ENCODE measurements at places on chromosomes 5 and 9.

GRCh38 chr9:125831616-125832015 lies 84.4 kb downstream of the PBX3 start:
- no peaks in the 10 kb centered on the region for H3K27me3 ChIP-seq
- no peak overlapping the region for H3K4me3 ChIP-seq
- H3K36me3 ChIP-seq: no peaks in the 10 kb centered on the region
- H3K27ac ChIP-seq: no peak overlapping the region
- H3K4me1 ChIP-seq: peaks cover 12% of the 10 kb centered on the region

GRCh38 chr9:125204477-125204876 lies 4.1 kb downstream of the RABEPK start:
- H3K4me1 ChIP-seq: no peaks in the 10 kb centered on the region
- H3K36me3 ChIP-seq: no peaks in the 10 kb centered on the region

DNA sequence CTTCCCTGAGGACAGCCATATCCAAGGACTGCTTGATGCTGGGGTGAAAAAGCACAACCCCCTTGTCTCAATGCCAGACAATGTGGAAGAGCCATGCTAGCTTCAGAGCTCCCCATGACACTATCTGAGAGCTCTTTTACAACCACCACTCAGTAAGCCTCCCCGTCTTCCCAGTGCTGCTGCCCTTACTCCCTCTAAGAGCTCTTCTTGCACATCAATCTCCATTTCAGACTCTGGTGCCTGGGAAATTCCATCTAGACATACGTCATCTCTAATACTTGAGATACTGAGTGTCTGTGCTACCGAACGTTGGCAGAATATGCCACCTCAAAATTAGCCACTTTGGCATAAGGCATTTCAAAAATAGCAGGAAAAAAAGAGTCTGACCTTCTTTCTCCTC lies 94.5 kb downstream of the EDIL3 start:
- H3K4me1 ChIP-seq: no peaks in the 10 kb centered on the region
- no peak overlapping the region for H3K4me3 ChIP-seq
- no peaks in the 10 kb centered on the region for H3K27me3 ChIP-seq
- H3K27ac ChIP-seq: no peak overlapping the region

DNA sequence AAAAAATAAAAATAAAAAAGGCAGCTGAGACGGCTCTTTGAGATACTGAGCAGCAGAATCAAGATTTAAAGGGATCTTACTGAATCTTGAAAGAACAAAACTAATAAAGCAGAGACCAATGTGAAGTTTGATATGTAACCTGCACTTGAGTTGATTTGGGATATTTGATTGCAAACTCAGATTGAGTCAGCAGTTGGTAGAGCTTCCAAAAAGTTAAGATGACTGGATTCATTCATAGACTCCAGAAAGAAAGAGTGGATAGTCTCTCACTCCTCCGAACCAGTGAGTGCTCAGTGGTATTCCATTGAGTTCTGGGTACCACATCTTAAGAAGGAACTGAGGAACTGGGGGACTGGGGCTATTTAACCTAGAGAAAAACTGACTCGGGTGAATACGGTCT lies 52.7 kb upstream of the TESK1 start:
- H3K36me3 ChIP-seq: no peaks in the 10 kb centered on the region
- DNase-seq: no peak
- no peak overlapping the region for H3K27ac ChIP-seq
- H3K27me3 ChIP-seq: no peaks in the 10 kb centered on the region
- no peak overlapping the region for H3K4me3 ChIP-seq

DNA sequence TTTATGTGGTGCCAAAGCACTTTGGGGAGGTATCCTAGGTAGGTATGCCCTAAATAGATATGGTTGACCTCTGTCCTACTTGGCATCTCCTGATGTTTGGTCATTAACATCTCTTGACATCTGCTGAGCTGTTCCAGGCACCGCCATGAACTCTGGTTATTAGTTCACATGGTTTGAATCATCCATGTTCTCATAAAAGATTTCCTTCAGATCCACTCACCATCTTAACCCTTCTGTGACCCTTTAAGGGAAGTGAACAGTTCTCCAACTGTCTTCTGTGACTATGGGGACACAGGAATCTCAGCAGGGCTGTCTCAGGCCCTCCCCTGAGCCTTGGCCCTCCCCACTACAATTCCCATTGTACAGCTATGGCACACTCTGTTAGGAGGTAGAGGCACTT lies 167.7 kb downstream of the CDH6 start:
- H3K4me3 ChIP-seq: no peak overlapping the region
- no peaks in the 10 kb centered on the region for H3K4me1 ChIP-seq
- no peak overlapping the region for H3K27ac ChIP-seq

DNA sequence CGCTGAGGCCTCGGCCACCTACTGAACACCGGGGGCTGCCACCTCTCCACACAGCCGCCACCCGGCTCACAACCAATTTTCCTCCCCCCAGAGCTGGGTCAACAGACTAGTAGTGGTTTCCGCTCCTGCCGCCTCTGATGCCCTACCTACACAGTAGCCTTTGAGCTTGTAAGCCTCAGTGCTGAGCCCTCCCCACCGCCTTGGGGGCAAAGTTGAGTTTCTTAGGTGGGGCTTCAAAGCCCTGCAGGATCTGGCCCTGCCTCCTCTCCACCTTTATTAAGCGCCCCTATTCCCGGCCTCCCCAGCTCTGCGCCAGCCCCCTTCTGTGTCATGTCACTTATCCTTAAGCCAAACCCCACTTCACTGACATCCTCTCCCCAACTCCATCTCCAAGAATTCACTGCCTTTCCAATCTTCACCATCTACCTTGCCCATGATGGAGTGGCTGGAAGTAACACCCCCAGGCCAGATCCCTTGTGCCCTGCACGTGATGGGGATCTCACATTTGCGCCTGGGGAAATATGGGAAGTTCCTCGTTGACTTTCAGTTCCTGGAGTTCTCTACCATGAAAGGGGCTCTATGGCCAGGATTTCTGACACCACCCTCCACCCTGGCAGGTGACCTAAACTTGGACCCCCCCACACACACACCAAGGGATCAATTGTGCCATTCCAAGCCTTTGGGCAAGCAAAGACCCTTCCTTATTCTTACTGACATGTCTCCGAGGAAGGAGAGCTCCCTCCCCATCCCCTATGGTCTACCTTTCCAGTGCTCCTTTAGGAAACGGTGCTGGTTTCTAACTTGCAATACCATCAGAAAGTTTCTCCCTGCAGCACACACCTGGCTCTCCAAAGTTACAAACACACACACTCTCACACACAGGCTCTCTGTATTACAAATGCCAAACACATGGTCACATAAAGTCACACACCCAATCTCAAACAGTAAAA lies 2.7 kb upstream of the CNTFR start:
- DNase-seq: no peak
- no peaks in the 10 kb centered on the region for H3K36me3 ChIP-seq
- H3K4me1 ChIP-seq: peaks cover 45% of the 10 kb centered on the region

GRCh38 chr9:99366621-99367020 lies 144.5 kb downstream of the SEC61B start:
- peaks cover 5% of the 10 kb centered on the region for H3K4me1 ChIP-seq
- no peak for DNase-seq
- H3K27me3 ChIP-seq: peaks cover 39% of the 10 kb centered on the region
- no peak overlapping the region for H3K4me3 ChIP-seq
- H3K36me3 ChIP-seq: no peaks in the 10 kb centered on the region

- H3K36me3 ChIP-seq: no peaks in the 10 kb centered on the region
- no peaks in the 10 kb centered on the region for H3K4me1 ChIP-seq
- no peak overlapping the region for H3K4me3 ChIP-seq
- H3K27ac ChIP-seq: no peak overlapping the region
- H3K27me3 ChIP-seq: no peaks in the 10 kb centered on the region
These were observed 103.7 kb downstream of the RFK start for GRCh38 chr9:76290555-76290954.

DNA sequence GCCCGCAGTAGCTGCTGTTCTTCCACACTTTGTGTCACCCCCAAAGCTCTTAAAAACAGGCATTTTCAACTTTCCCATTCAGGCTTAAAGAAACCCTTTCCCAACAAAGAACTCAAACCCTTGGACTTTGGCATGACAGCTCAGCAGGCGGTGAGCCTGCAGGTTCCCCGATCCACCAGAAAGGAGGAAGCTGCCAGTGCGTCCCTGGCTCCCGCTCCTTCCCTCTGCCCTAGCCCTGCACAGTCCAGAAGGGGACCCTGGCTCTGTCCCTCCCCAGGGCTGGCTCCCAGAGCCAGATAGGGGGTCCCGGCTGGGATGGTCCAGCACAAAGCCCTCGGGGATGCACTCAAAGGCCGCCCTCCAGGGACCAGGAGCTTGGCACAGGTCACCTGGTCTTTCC lies 9.6 kb downstream of the SLC9A3 start:
- no peaks in the 10 kb centered on the region for H3K36me3 ChIP-seq
- DNase-seq: no peak
- no peak overlapping the region for H3K27ac ChIP-seq
- no peak overlapping the region for H3K4me3 ChIP-seq

DNA sequence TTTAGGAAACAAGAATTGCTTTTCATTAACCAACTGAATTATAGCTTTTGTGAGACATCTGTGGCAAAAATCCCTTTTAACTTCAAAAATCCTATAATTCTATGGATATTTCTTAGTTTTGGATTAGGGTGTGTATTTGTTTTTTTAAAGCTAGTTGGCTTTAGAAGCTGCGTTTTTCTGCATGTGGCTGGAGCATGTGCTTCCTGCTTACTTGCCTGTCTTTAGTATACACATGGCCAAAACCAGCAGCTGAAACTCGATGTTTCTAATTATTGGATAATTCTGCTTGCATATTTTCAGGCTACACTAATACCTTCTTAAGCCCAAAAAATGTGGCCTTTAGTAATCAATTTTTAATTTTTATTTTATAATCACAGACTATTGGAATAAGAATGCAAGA lies 8.9 kb downstream of the RECK start:
- H3K27me3 ChIP-seq: no peaks in the 10 kb centered on the region
- no peaks in the 10 kb centered on the region for H3K36me3 ChIP-seq
- DNase-seq: no peak

DNA sequence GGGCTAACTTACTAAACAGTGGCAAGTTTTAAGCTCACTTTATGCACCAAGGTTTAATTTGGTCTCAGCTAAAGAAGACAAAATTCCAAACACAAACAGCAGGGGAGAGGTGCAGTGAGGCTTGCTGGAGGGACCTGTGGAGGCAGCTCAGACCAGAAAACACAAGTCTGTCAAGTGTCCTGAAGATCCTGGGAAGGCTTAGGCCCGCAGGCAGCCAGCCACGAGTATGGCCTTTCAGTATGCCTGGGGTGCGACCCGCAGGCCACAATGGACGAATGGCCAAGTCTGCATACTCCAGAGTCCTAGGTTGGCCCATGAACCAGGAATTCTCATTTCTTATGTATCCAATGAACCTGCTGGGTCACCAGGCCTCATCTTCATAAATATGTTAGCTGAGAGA lies 9.3 kb downstream of the CCNI2 start:
- no peak for DNase-seq
- H3K36me3 ChIP-seq: no peaks in the 10 kb centered on the region
- H3K27ac ChIP-seq: no peak overlapping the region
- no peaks in the 10 kb centered on the region for H3K27me3 ChIP-seq
- no peaks in the 10 kb centered on the region for H3K4me1 ChIP-seq

GRCh38 chr9:37549527-37549926 lies 26.7 kb downstream of the FBXO10 start:
- no peak for DNase-seq
- no peak overlapping the region for H3K4me3 ChIP-seq
- H3K27me3 ChIP-seq: no peaks in the 10 kb centered on the region
- no peaks in the 10 kb centered on the region for H3K4me1 ChIP-seq
- no peak overlapping the region for H3K27ac ChIP-seq
- H3K36me3 ChIP-seq: no peaks in the 10 kb centered on the region

DNA sequence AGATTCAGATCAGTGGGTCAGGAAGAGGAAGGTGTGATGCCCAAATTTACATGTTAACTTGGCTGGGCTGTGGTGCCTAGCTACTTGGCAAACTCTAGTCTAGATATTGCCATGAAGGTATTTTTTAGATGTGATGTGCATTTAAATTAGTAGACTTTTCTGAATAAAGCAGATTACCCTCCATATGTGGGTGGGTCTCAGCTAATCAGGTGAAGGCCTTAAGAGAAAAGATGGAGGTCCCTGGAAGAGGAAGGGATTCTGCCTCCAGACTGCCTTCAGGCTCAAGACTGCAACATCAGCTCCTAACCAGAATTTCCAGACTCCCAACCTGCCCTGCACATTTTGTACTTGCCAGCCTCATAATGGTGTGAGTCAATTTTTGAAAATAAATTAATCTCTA lies 115.8 kb downstream of the CEMIP2 start:
- H3K4me1 ChIP-seq: peaks cover 7% of the 10 kb centered on the region
- H3K36me3 ChIP-seq: no peaks in the 10 kb centered on the region
- H3K4me3 ChIP-seq: no peak overlapping the region
- no peak for DNase-seq
- H3K27ac ChIP-seq: no peak overlapping the region
- H3K27me3 ChIP-seq: no peaks in the 10 kb centered on the region

GRCh38 chr5:355379-355935 lies 33.9 kb downstream of the AHRR start:
- DNase-seq: no peak
- H3K4me1 ChIP-seq: no peaks in the 10 kb centered on the region
- H3K4me3 ChIP-seq: no peak overlapping the region
- H3K27me3 ChIP-seq: no peaks in the 10 kb centered on the region
- H3K36me3 ChIP-seq: no peaks in the 10 kb centered on the region

DNA sequence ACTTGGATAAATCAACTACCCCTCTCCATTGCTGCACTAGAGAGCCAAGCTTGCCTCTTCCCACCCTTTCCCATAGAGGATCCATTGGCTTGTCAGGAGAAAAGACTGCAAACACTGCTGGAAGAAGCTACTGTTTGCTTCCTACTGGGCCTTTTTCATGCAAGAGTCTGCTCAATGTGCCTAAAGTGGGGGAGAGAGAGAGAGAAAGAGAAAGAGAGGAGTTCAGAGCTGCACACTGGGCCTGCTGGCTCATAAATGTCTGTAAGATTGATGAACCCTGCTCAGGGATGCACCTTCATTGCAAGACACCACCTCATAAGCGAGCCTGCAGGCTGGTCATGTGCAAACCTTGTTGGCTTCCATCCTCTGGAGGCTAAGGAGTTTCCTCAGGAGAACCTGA lies 269.4 kb downstream of the ZNF608 start:
- no peaks in the 10 kb centered on the region for H3K36me3 ChIP-seq
- no peaks in the 10 kb centered on the region for H3K4me1 ChIP-seq
- no peaks in the 10 kb centered on the region for H3K27me3 ChIP-seq

DNA sequence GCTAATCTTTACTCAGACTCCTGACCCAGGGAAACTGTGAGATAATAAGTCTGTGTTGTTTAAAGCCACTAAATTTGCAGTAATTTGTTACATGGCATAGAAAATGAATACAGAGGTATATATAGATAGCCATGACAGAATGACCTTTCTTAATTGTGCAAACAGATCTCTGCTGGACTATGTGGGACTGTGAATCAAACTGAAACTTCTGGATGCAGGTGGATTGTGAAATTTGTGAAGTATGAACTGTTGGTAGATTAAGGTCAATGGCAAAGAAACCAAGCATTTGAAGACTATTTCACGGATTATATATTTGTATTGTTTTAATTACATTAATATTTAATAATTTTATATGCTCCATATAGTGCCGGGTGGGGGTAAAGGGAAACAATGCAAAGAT lies 52.2 kb upstream of the GPR151 start:
- H3K4me3 ChIP-seq: no peak overlapping the region
- H3K27me3 ChIP-seq: no peaks in the 10 kb centered on the region
- DNase-seq: no peak
- H3K4me1 ChIP-seq: no peaks in the 10 kb centered on the region

GRCh38 chr5:35672995-35673394 lies 55.3 kb downstream of the SPEF2 start:
- no peak overlapping the region for H3K4me3 ChIP-seq
- no peaks in the 10 kb centered on the region for H3K36me3 ChIP-seq
- H3K4me1 ChIP-seq: no peaks in the 10 kb centered on the region
- H3K27me3 ChIP-seq: no peaks in the 10 kb centered on the region
- DNase-seq: no peak
